ENCODE measurements at places on chromosomes 7 and 10. TPM values are rescaled to one million over a fixed set of nuclear protein-coding genes. Genes with fewer than 3 reads are reported as not detected.

GRCh38 chr10:21205328-21205727, 308.2 kb upstream of the NEBL start:
- H3K4me1 ChIP-seq, result no peaks in the 10 kb centered on the region
- H3K4me3 ChIP-seq, result no peak overlapping the region
- H3K27ac ChIP-seq, result no peak overlapping the region
- H3K36me3 ChIP-seq, result peaks cover 8% of the 10 kb centered on the region
- no peaks in the 10 kb centered on the region for H3K27me3 ChIP-seq
- DNase-seq, result no peak

DNA sequence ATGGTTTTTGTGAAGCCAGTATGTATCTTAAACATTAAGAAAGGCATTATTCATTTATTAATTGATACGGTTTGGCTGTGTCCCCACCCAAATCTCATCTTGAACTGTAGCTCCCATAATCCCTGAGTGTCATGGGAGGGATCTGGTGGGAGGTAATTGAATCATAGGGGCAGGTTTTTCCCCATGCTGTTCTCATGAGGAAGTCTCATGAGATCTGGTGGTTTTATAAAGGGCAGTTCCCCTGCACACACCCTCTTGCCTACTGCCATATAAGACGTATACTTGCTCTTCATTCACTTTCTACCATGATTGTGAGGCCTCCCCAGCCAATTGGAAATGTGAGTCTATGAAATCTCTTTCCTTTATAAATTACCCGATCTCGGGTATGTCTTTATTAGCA, 28.1 kb downstream of the OTUD1 start:
- H3K27ac ChIP-seq, result no peak overlapping the region
- peaks cover 3% of the 10 kb centered on the region for H3K4me1 ChIP-seq
- DNase-seq, result no peak
- no peaks in the 10 kb centered on the region for H3K36me3 ChIP-seq
- peaks cover 27% of the 10 kb centered on the region for H3K27me3 ChIP-seq
- H3K4me3 ChIP-seq, result no peak overlapping the region

GRCh38 chr7:50627824-50628361, 62.7 kb upstream of the DDC start:
- no peak for DNase-seq
- peaks cover 24% of the 10 kb centered on the region for H3K4me1 ChIP-seq
- peak overlapping the region; percentile 8 for H3K27ac ChIP-seq
- peaks cover 3% of the 10 kb centered on the region for H3K36me3 ChIP-seq

DNA sequence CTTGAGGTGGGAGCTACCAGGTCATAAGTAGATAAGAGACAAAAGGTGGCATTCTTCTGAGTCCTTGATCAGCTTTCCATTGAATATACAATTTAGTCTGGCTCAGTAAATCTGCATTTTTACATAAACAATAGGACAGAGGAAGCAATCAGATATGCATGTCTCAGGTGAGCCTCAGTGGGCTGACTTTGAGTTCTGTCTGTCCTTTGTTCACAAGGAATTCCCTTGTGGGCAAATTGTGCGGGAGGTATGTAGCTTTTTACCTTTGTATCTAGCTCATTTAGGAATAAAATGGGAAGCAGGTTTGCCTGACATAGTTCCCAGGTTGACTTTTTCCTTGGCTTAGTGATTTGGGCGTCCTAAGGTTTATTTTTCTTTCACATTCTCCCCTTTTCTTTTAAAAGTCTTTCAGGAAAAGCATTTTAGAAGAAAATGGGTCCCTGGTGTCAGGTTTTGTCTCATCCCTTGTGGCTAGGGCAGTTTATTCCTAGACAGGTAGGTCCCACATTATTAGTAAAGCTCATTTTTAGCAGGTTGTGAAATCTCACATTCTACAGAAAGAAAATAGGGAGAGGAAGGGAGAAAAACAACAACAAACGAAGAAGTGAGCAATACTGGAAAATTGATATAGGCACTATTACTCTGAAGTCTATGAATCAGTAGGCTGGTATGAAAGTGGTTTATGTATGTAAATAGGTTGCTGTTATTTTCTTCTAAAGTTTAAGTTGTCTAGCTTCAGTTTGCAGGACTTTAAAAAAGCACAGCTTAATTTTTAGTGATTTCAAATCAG, 16.5 kb downstream of the SPAM1 start:
- no peaks in the 10 kb centered on the region for H3K36me3 ChIP-seq
- peaks cover 4% of the 10 kb centered on the region for H3K4me1 ChIP-seq
- H3K27ac ChIP-seq, result no peak overlapping the region
- no peak overlapping the region for H3K4me3 ChIP-seq

GRCh38 chr7:135745703-135746312, 2.8 kb downstream of the FAM180A start:
- no peak overlapping the region for H3K27ac ChIP-seq
- no peaks in the 10 kb centered on the region for H3K36me3 ChIP-seq
- peaks cover 8% of the 10 kb centered on the region for H3K4me1 ChIP-seq

- DNase-seq, result no peak
- no peaks in the 10 kb centered on the region for H3K27me3 ChIP-seq
- H3K4me1 ChIP-seq, result peaks cover 3% of the 10 kb centered on the region
- no peaks in the 10 kb centered on the region for H3K36me3 ChIP-seq
- H3K4me3 ChIP-seq, result no peak overlapping the region
Observed at GRCh38 chr10:77451886-77452285, 185.7 kb downstream of the KCNMA1 start.

- no peaks in the 10 kb centered on the region for H3K27me3 ChIP-seq
- H3K36me3 ChIP-seq, result no peaks in the 10 kb centered on the region
- H3K27ac ChIP-seq, result no peak overlapping the region
- no peak overlapping the region for H3K4me3 ChIP-seq
- no peak for DNase-seq
Observed at GRCh38 chr10:128803790-128804189, 663.3 kb upstream of the MGMT start.

- H3K27me3 ChIP-seq, result no peaks in the 10 kb centered on the region
- H3K36me3 ChIP-seq, result peaks cover 17% of the 10 kb centered on the region
- H3K27ac ChIP-seq, result peak overlapping the region; percentile 88
- H3K4me1 ChIP-seq, result peaks cover 2% of the 10 kb centered on the region
- H3K4me3 ChIP-seq, result no peak overlapping the region
- peak; percentile 74 for DNase-seq
Observed at GRCh38 chr7:2209146-2209960, 23.4 kb downstream of the MAD1L1 start.

DNA sequence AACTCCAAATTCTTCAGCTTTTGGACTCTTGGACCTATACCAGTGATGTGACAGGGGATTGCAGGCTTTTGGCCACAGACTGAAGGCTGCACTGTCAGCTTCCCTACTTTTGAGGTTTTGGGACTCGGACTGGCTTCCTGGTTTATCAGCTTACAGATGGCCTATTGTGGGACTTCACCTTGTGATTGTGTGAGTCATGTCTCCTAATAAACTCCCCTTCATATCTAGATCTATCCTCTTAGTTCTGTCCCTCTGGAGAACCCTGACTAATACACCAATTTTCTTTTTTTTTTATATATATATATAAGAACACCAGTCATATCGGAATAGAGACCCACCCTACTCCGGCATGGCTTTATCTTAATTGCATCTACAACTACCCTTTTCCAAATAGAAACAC, 166.8 kb downstream of the ETV1 start:
- H3K4me1 ChIP-seq, result no peaks in the 10 kb centered on the region
- H3K27ac ChIP-seq, result no peak overlapping the region
- no peak overlapping the region for H3K4me3 ChIP-seq
- peaks cover 5% of the 10 kb centered on the region for H3K36me3 ChIP-seq
- H3K27me3 ChIP-seq, result no peaks in the 10 kb centered on the region
- no peak for DNase-seq

DNA sequence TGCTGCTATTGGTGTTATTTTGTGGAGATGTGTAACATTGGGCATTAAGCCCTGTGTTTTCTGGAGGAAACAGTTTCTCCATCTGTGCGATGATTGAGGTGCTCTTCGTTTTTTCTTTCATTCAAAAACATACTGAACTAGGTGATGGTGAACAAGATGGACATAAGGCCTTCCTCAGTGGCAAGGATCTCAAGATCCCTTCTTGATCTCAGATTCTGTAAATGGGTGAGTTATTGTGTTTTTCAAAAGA, 759 bp upstream of the ELAPOR2 start:
- H3K27me3 ChIP-seq, result peaks cover 9% of the 10 kb centered on the region
- DNase-seq, result no peak
- no peaks in the 10 kb centered on the region for H3K36me3 ChIP-seq
- peak overlapping the region; percentile 88 for H3K4me3 ChIP-seq

GRCh38 chr7:55277916-55278315, 87.2 kb upstream of the LANCL2 start:
- peaks cover 5% of the 10 kb centered on the region for H3K4me1 ChIP-seq
- no peak overlapping the region for H3K27ac ChIP-seq
- no peak for DNase-seq
- H3K27me3 ChIP-seq, result no peaks in the 10 kb centered on the region
- no peaks in the 10 kb centered on the region for H3K36me3 ChIP-seq
- no peak overlapping the region for H3K4me3 ChIP-seq

GRCh38 chr10:86662186-86663045, 5.9 kb upstream of the LDB3 start:
- H3K4me3 ChIP-seq, result no peak overlapping the region
- peaks cover 30% of the 10 kb centered on the region for H3K4me1 ChIP-seq
- H3K27me3 ChIP-seq, result no peaks in the 10 kb centered on the region
- H3K36me3 ChIP-seq, result no peaks in the 10 kb centered on the region
- H3K27ac ChIP-seq, result no peak overlapping the region

- DNase-seq, result no peak
- H3K4me1 ChIP-seq, result peaks cover 6% of the 10 kb centered on the region
- peak overlapping the region; percentile 47 for H3K4me3 ChIP-seq
- no peaks in the 10 kb centered on the region for H3K27me3 ChIP-seq
- no peaks in the 10 kb centered on the region for H3K36me3 ChIP-seq
Observed at GRCh38 chr10:60141896-60142559, 235.7 kb upstream of the CCDC6 start.

- peaks cover 10% of the 10 kb centered on the region for H3K4me1 ChIP-seq
- H3K27ac ChIP-seq, result no peak overlapping the region
- no peak overlapping the region for H3K4me3 ChIP-seq
- no peak for DNase-seq
- H3K27me3 ChIP-seq, result no peaks in the 10 kb centered on the region
- H3K36me3 ChIP-seq, result no peaks in the 10 kb centered on the region
Observed at GRCh38 chr10:34581801-34582532, 233.1 kb downstream of the PARD3 start.

DNA sequence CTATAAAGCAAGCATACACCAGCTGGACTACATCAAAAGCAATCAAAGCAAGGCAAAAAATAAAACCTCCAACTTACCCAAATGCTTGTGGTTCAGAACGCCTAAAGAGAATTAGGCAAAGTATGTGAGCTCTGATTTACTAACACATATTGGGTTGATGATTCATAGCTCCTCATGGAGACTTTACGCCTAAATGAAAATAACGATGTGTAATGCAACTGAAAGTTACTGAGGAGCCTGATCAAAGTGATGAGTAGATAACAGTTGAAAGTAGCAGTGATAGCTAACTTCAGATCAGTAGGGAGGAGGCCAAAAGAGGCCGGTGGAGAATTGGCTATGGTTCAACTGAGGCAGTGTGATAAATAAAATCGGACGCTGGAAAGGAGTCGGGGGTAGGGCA, 85.0 kb downstream of the MPP7 start:
- no peak overlapping the region for H3K4me3 ChIP-seq
- peaks cover 7% of the 10 kb centered on the region for H3K4me1 ChIP-seq
- H3K36me3 ChIP-seq, result no peaks in the 10 kb centered on the region
- no peaks in the 10 kb centered on the region for H3K27me3 ChIP-seq

DNA sequence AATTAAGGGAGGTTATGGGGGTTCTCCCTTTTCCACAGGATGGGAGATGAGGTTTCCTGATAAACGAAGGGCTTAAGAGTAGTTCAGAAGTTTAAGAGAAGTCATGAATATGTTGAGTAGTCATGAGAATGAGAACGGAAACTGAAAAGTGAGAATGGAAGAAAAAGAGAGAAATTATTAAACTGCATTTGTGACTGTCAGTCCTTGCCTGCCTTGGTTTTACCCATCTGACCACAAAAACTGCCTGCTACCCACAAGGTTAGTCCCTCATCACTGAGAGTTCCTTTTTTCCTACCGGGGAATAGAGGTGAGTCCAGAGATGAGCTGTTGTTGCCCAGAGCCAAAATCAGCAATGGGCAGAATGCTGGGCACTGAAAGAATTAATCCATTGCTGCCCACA, 174.1 kb upstream of the BET1 start:
- H3K27me3 ChIP-seq, result no peaks in the 10 kb centered on the region
- peaks cover 3% of the 10 kb centered on the region for H3K36me3 ChIP-seq
- H3K4me3 ChIP-seq, result no peak overlapping the region
- no peak for DNase-seq
- no peak overlapping the region for H3K27ac ChIP-seq
- H3K4me1 ChIP-seq, result peaks cover 8% of the 10 kb centered on the region

DNA sequence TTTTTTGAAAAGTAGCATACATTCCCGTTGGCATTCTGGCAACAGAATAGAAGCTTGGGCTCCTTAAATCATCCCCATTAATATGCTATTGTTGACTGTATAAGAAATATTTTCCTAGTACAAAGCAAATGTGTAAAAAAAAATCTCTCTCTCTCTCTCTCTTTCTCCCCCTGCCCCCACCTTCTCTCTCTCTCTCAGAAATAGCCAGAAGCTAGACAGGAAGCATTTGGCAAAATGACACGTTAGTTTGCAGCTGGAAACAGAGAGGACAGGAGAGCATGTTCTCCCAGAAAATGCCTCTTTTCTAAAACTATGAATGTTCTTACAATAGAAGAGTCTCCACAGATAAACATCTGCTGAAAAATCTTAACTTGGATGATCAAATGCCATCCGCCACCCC, 59.6 kb upstream of the AKR1E2 start:
- peaks cover 42% of the 10 kb centered on the region for H3K4me1 ChIP-seq
- no peaks in the 10 kb centered on the region for H3K36me3 ChIP-seq
- no peak for DNase-seq
- peak overlapping the region; percentile 57 for H3K27ac ChIP-seq

DNA sequence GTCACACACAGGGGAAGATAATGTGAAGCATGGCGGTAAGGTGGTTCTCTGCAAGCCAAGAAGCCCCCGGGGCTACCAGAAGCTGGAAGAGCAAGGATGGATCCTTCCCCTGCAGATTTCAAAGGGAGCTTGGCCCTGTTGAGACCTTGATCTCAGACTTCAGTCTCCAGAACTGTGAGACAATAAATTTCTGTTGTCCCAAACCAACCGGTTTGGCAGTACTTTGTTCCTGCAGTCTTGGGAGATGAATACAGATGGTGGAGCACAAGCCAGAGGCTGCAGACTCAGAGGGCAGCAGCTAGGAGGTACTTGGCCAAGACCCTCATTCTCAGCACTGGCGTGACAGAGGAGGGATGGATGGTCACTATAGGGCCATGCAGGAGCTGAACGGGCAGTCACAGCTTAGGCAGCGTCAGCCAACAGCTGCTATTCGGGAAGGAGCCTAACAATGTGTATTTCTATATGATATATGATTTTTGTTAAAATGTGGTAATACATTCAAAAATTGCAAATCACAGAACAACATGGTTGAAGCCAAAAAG, 387.3 kb downstream of the TNS3 start:
- H3K27me3 ChIP-seq, result no peaks in the 10 kb centered on the region
- H3K36me3 ChIP-seq, result no peaks in the 10 kb centered on the region
- H3K4me1 ChIP-seq, result no peaks in the 10 kb centered on the region
- no peak overlapping the region for H3K4me3 ChIP-seq

Gene ANKRD1
- not detected for total RNA-seq

Gene CCDC146
- 6.4 TPM for total RNA-seq

Gene CDC123
- total RNA-seq, result 111 TPM

Gene DLX6
- total RNA-seq, result 0.26 TPM

Gene HGF
- 0.05 TPM for total RNA-seq

Gene PPP1R9A
- total RNA-seq, result 22.7 TPM
